HTR-8/SVneo (cell line): ENCODE measurements at places on chromosomes 3 and 15.

DNA sequence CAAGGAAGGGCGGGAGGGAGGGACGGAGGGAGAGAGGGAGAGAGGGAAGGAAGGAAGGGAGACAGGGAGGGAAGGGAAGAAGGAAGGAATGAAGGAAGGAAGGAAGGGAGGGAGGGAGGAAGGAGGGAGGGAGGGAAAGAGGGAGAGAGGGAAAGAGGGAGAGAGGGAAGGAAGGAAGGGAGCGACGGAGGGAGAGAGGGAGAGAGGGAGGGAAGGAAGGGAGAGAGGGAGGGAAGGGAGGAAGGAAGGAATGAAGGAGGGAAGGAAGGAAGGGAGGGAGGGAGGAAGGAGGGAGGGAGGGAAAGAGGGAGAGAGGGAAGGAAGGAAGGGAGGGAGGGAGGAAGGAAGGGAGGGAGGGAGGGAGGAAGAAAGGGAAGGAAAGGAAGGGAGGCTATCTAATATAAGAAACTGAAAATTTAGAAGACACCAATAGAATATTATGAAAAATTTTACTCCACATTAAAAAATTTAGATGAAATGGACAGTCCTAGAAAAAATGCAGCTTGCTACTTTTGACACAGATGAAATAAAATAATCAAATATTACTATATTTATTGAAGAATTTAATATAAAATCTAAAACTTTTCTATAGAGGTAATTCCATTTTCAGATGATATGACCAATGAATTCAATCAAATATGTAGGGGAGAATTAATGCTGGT is 280.3 kb upstream of the SLITRK3 start:
- DNase-seq: no peak

DNA sequence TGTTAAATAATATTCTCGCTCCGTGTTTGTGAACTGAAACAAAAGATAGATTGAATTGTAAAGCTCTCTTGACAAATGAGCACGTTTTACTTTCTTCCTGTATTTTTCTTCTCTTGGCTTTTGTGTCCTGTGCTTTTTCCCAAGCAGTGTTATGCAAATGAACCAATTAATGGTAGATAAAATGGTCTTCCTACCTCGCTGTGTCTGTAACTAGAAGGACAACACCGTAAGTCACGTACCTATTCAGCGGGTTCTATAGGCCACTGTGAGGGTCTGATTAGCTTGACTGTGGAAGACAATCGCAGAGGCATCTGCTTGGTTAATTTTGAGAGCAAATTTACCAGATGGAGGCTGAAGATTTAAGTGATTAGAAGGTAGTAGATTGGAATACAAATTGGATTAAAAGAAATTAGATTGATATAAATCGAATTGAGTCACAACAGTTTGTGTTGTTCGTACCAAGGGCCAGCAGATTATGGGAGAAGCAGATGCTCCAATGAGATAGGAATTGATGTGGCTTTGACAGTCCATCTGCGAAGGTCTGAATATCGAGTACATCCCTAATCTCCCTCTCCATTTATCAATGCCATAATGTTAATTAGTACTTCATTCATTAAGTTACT is 40.2 kb downstream of the ROBO2 start:
- DNase-seq: no peak

DNA sequence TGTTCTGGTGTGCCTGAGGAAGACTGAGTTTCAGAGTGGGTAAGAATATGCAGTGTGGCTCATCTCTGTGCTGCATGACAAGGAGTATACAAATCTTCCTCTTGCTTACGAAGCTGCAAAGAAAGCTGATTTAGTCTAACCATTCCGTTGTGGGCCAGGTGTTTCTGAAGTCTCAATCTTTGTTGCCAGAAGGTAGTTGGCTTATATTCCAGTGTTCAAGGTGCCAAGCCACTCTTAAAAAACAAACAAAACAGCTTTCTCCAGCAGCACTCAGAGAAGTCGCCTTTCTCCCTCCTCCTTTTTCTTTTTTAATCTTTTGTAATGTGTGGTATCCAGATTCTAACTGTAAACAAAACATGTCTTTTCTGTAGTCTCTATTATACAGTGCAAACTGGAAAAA is 872.4 kb downstream of the NAALADL2 start:
- no peak for DNase-seq

DNA sequence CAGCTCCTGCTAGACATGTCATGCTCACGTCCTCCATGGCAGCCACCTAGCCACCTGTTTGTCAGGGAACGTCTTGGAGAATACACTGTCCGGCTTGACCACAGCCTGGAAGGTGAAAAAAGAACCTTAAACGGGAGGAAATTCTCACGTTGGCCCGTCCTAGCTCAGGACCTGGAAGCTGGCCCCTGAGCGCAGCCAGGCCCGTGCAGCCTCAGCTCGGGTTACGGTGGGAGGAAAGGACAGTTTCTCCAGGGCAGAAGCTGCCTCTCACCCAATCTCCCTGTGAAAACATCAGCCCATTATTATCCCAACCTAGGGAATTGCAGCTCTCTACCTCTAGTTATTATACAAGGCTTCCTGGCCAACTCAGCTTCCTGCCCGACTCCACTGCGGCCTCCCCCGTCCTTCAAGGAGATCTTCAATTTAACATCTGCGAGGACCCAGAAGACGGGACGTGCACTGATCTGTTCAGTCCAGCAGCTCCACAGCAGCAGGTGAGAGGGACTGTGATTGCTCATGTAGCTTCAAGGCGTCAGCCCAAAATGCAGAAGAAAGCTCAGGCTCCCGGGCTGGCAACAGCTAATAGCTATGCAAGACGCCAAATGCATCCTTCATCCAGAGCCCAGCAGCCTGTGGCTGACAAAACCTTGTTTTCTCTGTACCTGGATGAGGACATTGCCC is 84.7 kb downstream of the ADAMTS17 start:
- no peak for DNase-seq

GRCh38 chr3:71154846-71155245 is 428.7 kb downstream of the FOXP1 start:
- DNase-seq: no peak

DNA sequence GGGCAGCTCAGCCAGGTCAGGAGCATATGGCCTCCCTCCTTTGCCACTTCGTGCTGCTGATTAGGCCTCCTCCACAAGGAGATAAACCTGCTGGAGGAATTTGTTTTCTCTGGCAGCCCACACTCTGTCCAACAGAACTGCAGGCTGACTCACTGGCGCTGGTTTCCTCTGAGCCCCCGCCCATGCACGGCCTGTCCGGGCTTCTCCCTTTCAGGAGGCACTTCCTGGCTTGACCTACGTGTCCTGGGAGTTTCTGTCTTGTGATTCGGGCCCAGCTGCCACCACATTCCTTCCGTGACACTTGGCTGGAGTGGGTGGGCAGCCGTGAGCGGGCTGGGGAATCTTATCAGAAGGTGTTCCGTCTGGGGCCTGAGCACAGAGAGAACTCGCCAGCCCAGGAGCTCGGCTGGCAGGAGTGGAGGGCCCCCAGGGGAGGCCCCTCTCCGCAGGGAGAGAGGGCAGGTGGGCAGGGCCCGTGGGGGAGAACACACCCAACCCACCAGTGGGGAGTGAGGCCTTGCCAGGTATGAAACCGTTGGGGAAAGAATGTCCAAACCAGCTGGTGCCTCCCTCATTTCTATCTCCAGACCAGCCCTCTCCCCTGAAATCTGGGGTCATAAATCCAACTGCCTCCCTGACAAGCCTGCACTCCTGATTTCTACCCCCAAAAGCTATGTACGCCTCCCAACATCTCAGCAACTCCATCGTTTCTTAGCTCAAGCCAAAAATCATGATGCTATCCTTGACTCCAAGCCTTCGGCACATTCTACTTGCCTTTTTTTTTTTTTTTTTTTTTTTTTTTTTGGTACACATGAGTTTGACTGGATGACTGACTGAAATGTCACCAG is 110.6 kb upstream of the MEF2A start:
- DNase-seq: peak; percentile 90

- DNase-seq: no peak
These were observed 18.9 kb upstream of the FEM1B start for GRCh38 chr15:68258692-68259091.

DNA sequence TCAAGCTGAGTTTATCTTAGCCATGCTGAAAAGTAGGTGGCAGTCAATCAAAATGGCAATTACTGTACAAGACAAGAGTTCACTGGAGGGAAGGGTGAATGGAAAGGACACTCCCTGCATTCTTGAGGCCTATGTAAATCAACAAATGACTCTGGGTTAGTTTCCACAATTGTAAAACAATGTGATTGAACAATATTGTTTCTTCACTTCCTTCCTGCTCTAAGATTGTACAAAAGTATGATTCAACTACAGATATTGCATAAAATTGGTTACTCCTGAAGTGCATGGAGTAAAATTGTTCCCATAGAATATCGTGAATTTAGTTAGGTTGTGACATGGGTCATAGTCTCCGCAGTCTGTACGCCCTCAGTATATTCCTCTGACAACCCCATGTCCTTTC is 277.6 kb downstream of the LPP start:
- peak; percentile 14 for DNase-seq

GRCh38 chr15:67480741-67481140 is 40.2 kb upstream of the C15orf61 start:
- DNase-seq: no peak

DNA sequence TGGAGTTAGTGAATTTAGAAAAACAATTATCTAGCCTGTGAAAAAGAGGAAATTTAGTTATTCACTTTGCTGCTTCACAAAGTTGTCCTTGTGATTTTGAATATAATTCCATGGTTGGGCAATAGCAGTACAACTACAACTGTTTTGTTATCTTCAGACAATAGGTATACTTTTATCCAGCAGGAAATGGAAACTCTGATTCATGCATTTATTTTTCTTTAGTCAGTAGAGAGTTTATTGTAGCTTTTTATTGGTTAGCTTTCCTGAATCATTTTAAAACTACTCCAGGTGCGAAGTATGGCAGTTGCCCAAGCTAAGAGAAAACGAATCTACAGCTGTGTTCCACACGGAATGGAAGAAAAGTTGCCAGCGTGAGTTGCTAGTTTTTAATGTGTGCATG is 80.3 kb downstream of the TM4SF4 start:
- no peak for DNase-seq

DNA sequence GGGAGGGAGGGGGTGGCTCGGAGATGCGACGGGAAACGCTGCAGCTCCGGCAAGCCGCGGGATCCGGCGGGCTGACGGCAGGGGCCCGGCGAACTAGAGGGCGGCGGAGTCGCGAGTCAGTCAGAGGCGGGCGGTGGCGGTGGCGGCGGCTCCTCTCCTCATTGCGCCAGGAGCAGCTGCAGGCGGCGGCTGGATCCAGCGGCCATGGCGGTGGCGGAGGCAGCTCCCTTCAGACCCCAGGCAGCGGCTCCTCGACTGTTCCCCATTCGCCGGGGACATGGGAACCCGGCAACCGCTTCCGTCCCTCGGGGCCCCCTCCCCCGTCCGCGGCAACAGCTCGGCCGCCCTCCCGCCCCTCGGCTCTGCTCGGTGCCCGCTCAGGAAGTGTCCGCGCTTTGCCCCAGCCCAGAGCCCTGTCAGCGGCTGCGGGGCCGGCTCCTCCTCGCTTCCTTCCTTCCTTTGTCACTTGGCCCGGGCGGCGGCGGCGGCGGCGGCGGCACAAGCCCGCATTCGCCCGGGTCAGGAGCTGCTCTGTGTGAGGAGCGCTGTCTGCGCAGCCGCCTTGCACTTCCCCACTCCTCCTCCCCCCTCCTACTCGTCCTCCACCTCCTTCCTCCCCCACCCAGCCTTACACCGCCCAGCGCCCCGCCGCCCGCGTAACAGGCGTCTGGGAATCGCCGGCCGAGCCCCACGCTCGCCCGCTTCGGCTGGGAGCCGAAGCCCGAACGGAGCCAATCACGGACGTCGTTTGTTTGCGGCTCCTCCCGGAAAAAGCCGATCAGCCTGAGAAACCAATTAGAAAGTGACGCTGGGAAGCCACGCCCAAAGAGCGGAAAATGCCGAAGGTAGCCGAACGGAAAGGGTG is at the start of gene GSK3B:
Gene GSK3B, minus strand, starts transcription at position 537 of the 865 bp plus-strand sequence. CDS start 1,013 bp downstream, outside the sequence.
- DNase-seq: peak; percentile 36

DNA sequence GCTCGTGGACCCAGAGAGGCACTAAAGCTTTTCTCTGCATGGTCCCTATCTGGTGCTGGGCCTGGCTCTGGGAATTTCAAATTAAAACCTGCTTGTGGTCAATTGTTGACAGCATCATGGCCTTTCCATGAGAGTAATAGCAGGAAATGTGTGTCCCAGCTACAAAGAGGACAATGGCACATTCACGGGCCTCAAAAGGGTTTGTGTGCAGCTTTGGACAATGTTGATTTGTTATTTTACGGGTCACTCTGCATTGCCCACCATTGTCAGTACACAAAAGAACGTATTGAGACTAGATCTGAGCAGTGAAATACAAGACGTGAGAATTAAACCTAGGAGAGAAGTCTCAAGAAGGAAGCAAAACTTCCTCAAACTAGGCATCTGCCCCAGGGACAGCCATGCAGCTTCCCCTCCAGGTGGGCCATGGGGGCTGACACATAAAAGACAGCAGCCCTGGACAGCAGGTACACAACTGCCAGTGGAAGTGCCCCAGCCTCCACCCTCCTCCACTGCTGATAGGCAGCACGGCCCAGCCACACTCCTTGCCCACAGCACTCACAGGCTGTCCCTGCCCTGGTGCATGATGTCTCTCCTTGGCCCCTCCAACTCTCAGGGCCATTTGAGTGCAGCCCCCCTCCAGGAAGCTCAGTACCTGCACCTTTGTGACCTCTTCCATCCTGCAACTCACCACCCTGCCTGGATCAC is 15.9 kb upstream of the LTF start:
- DNase-seq: no peak

DNA sequence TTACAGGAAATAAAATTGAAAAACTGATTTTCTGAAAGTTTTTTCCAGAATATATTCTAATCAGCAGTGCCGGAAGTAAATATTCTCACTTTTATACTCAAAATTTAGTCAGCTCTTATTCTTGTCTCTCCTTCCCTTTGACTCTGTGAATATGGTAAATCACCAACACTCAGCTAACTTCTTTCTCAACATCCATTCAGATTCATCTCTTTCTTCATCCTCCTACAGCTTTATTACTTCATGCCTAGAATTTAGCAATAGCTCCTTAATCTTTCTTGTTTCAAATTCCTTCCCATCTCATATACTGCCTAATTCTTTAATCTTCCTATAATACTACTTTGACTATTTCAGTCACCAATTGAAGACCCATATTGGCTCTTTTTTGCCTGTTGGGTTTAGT is 67.9 kb downstream of the FGF7 start:
- no peak for DNase-seq

DNA sequence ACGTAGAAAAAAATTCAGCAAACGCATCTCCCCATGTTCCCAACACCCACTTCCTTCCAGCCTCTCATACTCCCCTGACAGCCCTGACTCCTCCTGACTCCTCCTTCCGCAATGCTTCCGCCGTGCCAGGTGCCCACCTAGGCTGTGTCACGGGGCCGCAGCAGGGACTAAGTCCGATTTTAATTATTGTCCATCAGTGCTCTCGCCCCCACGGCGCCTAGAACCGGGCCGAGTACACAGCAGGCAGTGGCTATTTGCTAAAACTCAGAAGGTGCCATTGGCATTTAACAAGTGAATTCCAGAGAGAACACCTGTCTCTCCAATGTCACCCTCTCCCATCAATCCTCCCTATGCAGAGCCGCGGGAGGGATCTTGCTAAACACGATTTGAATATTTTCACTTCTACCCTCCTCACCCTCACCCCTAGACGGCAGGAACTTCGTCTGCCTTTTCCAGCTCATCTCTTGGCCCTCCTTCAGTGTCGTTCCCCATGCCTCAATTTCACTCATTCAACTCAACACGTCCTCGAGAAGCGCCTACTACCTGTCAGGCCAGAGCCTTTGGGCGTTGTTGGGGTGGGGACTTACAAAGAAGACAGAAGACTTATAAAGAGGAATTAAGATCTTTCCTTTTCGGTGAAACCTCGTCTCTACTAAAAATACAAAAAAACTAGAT is 11.5 kb upstream of the SHF start:
- no peak for DNase-seq

- DNase-seq: no peak
These were observed 126.9 kb upstream of the CHL1 start for GRCh38 chr3:69690-70089.
